ENCODE measurements at places on chromosomes 16 and 17.

DNA sequence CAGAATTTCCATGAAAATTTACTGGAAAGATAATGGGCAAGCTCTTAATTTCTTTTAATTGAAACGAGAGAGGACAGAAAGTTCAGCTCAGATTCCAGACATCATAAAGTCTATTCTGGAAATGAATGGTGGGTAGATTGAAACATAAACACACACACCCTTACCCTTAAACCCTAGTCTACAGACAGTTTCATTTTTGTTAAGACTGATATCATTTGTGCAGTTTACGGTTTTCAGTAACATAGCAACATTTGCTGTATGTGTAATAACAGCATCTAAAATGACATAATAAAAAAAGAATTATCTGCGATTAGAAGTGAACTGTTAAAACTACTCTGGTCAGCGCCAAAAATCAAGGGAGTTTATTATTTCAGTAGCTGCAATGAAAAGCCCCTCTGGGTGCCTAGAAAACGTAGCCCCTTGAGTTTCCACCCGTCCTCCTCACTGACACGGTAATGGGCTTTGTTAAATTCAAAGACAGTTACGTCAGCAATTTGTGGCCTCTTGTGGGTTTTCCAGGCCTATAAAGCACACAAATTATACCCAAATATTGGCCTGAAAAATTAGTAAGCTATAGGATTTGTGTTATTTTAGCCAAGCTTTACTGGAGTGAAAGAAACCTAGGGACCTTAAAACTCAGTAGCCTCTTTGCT is 520.6 kb upstream of the SOX9 start:
- no peak for DNase-seq

DNA sequence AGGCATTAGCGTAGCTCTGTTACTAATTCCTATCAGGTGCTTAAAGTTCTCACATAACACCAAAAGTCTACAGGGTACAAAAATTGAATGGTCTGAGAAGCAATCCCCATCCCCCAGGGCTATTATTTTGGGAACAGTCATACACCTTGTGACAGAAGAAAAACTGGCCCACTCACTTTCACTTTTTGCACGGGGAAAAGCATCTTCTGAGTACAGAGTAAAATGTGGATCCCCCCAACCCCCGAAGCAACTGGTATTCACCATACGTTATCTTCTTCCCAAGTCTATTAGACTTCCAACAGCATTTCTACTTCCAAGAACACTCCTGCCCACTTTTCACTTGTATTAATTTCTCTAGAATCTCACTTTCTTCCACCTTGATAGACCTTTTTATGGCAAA is 11.8 kb downstream of the GGA3 start:
- no peak for DNase-seq

GRCh38 chr17:80649672-80650330 is 105.2 kb downstream of the RPTOR start:
- DNase-seq: peak; percentile 60

GRCh38 chr16:11627292-11627663 is 40.6 kb upstream of the LITAF start:
- DNase-seq: no peak

- DNase-seq: no peak
Measured at GRCh38 chr17:75068750-75069149, 19.0 kb upstream of the SLC16A5 start.

GRCh38 chr17:35969558-35970380 is 11.5 kb downstream of the CCL16 start:
- peak; percentile 82 for DNase-seq

- DNase-seq: no peak
Measured at GRCh38 chr16:86625029-86625428, 46.7 kb downstream of the FOXL1 start.

GRCh38 chr16:55539488-55539887 is 27.0 kb upstream of the CAPNS2 start:
- no peak for DNase-seq

- no peak for DNase-seq
Measured at GRCh38 chr16:6204945-6205344, 1107.3 kb upstream of the EEF2KMT start.

GRCh38 chr17:82736511-82737185 is 1.2 kb downstream of the FN3K start:
- no peak for DNase-seq

- DNase-seq: peak; percentile 47
Measured at GRCh38 chr17:42531455-42532354, 4.3 kb upstream of the NAGLU start.

DNA sequence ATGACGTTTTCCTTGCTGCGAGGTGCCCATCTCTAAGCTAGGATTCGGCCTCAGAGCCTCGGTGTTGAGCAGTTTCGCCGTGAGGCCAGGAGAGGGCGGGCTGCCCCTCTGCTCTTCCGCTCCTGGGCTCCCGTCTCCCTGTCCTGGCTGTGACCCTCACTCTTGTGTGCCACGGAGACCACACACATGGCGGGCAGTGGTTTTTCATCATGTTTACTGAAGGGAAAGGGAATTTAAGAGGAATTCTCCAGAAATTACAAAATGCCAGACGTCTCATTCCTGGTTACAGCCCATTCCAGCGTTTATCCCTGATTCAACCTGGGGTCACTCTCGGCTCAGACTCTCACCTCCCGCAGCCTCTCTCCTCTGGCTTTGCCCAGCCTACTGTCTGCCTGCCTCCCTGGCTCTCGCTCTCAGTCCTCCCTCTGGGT is 96.8 kb upstream of the ELAC2 start:
- DNase-seq: peak; percentile 59

- no peak for DNase-seq
Measured at GRCh38 chr17:59778996-59779395, 71.5 kb downstream of the VMP1 start.

DNA sequence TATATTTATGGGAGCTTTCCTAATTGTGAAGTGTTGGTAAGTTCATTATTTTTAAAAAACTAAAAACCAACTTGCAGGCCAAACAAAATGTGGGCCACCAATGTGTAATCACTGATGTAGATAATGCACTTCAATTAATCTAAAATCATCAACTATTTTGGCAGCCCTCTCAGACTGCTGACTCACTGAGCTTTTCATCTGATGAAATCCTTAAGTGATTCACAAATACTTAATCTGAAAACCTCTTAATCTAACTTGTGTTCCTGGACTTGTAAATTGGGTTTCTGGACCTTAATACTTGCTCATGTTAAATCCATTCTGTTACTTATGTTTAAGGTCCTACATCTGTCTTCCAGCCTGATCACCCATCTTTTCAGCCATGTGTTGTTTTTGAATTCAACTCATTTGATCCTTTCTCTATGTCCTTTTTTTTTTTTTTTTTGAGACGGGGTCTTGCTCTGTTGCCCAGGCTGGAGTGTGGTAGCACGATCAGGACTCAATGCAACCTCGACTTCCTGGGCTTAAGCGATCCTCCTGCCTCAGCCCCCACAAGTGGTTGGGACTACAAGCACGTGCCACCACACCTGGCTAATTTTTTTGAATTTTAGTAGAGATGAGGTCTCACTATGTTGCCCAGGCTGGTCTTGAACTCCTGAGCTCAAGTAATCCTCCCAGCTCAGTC is 39.0 kb downstream of the PRKCB start:
- no peak for DNase-seq

- no peak for DNase-seq
Measured at GRCh38 chr17:41620583-41621434, 3.6 kb downstream of the KRT17 start.

DNA sequence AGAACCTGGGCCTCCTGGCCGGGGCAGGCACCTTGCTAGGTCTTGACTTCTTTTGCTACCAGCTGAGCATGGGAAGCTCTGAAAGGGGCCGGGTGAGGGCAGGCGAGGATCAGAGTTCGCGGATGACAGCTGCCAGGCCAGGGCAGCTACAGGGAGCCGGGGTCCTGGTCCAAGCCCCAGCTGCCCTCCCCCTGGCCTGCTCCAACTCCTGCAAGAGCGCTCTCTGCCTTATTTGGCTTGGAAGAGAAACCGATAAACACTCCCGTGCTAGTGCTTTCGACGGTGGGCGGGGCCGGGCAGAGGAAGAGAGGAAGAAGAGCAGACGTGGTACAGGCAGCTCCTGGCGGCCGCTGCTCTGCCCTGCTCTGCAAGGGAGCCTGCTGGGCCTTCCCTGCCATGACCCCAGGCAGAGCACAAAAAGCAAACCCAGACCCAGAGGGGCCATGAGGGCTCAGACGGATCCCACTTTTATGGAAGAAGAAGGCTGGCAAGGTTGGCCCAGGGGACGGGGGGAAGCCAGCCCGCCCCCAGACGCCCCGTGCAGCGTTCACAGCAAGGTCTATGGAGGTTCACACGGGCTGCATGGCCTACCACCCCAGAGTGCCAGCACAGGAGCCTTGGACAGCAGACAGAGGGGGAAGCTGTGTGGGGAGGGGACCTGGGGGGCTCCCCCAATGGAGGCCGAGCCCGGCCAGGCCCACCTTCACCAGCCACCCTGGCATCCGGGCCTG is 25.6 kb downstream of the PIEZO1 start:
- DNase-seq: no peak

DNA sequence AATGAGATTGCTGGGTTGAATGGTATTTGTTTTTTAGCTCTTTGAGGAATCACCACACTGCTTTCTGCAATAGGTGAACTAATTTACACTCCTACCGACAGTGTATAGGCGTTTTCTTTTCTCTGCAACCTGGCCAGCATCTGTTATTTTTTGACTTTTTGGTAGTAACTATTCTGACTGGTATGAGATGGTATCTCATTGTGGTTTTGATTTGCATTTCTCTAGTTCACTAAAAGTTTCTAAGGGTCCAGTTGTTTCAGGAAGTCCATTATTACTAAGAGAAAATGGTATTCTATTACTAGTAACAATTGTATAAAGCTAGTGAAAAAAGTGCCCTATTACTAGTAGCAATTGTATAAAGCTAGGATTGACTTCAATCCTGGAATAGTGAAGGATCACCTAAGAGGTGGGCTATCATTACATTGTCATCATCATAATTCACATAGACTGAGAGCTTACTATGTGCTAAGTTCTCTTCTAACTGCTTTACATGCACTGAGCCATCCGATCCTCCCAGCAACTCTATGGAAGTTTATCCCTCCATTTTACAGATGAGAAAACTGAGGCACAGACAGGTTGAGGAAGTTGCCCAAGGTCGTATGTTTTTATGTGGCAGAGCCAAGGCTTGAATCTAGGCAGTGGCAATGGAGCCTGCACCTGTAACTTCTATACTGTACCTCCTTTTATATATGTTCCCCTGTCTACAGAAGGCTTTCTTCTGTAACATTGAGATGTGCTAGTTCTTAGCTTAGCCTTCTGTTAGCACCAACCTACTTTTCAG is 13.4 kb upstream of the SMIM36 start:
- no peak for DNase-seq

- DNase-seq: no peak
Measured at GRCh38 chr16:71775949-71776348, 32.7 kb downstream of the AP1G1 start.

GRCh38 chr17:33436321-33436720 is 143.2 kb upstream of the ASIC2 start:
- no peak for DNase-seq

DNA sequence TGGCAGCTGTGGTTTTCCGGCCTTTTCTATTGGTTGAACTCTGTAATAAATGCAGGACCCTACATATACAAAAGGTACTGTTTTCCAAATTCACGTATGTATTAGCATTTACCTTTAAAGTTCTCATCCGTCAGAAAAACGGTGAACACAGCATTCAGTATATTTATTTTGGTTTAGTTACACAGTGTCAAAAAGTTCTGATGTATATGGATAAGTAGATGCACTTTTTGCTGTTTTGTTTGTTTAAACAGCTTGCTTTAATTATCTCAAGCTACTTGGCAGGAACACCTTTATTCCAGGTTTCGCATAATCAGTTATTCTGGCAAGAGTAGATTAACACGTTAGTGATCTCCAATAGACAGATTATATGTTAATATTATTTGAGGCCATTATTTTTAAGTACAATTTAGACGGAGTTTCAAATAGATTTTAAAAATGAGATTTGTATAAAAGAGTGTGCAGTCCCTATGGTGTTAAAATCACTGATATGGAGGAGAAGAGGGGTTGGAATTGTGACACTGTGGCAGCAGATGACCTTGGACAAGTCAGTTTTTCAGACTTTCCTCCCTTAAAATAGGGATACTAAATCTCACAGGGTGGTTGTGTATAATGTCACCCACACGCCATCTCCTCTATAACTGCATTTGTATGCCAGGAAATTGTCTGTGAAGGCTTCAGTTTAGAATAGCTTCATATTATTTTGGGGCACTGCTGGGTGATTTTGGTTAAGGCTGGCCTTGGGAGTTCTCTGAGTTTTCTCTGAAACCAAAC is 2.1 kb downstream of the HERPUD1 start:
- DNase-seq: no peak

DNA sequence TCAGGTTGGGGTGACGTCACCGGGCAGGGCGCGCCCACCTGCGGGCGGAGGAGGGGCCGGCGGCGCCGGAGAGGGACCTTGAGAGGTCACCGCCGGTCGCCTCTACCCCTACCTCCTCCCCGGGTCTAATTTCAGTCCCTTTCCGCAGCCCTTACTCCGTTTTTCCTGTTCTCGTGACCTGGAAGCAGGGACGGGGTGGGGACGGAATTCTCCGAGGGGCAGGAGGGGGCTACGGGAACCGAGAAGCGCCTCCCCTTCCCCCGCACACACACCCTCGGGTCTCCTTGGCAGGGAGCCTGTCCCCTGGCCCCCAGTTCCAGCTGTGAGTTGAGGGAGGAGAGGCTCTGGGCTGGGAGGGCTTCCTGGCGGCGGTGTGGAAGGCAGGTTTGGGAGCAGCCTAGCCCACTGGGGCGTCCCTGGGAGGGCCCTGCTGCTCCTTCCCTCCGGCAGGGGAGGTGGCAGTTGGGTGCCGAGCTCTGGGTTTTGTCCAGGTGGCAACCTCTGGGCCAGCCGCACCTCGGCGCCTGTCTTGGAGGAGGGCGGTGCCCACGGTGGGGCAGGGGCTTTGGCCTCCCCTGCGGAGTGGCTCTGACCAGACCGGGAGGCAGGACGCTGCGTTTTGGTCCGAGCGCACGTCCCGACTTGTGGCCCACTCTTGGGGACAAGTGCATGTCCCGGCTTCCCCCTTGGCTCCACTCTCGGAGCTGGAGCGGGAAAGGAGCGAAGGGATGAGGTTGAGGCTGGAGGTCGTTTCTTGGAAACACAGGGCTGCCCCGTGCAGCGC is 773 bp downstream of the SYNGR3 start:
- DNase-seq: no peak

- DNase-seq: no peak
Measured at GRCh38 chr17:78179372-78179771, 7.5 kb downstream of the TK1 start.

GRCh38 chr17:63258785-63259184 is 187.3 kb downstream of the CYB561 start:
- no peak for DNase-seq

GRCh38 chr17:77781536-77781935 is 177.0 kb upstream of the TNRC6C start:
- no peak for DNase-seq

- no peak for DNase-seq
Measured at GRCh38 chr16:59042301-59042700, 308.2 kb upstream of the GOT2 start.

All from neural crest cell (in vitro differentiated cells).